ENCODE measurements at places on chromosomes 3 and 15. TPM values are rescaled to one million over a fixed set of nuclear protein-coding genes. Genes with fewer than 3 reads are reported as not detected.

ZNF385D gene
- 5.1 TPM for total RNA-seq

CDHR4 gene
- total RNA-seq = not detected

ACTRT3 gene
- total RNA-seq = 3.8 TPM

KLHL25 gene
- total RNA-seq = 8.5 TPM

LAMB2 gene
- 611 TPM for total RNA-seq

CCR1 gene
- 20.4 TPM for total RNA-seq

CD200 gene
- 10.2 TPM for total RNA-seq

TNFAIP8L3 gene
- total RNA-seq = 5.1 TPM

CNTN6 gene
- 0.17 TPM for total RNA-seq

STAB1 gene
- total RNA-seq = 268 TPM

TRIM42 gene
- not detected for total RNA-seq

STAC gene
- total RNA-seq = 5.8 TPM

CYP8B1 gene
- total RNA-seq = not detected

FSTL1 gene
- 1,299 TPM for total RNA-seq

FBXW12 gene
- not detected for total RNA-seq

EAF1 gene
- total RNA-seq = 33.4 TPM

Data from subcutaneous adipose tissue (tissue), 4 donors.